Stomach (tissue), 19 donors: ENCODE measurements at places on chromosomes 6 and 20. TPM values are rescaled to one million over a fixed set of nuclear protein-coding genes. Genes with fewer than 3 reads are reported as not detected.

Gene ADGRB3
- 16.0 TPM for total RNA-seq

Gene CALHM6
- 8.7 TPM for total RNA-seq

DNA sequence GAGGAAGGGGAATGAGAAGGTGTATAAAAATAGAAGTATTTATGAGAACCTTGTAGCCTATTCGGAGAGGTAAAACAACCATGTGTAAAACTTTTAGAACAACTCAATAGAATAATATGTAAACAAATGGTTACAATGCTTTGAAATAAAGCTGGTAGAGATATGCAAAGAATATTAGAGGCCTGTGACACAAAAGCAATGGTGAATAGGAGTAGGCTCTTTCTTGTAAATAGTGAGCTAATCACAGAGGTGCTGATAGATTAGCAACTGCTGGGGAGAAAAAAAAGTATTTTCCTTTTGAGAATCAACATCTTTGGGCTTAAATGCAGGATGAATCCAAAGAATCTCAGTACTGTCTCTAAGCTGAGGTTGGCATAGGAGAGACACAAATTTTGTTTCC lies 7.0 kb downstream of the TMEM200A start:
- no peak for DNase-seq

- DNase-seq = no peak
Observed at GRCh38 chr6:14326774-14327173, 209.2 kb downstream of the CD83 start.

GRCh38 chr6:77183447-77183846 lies 279.8 kb downstream of the HTR1B start:
- DNase-seq = no peak

- DNase-seq = no peak
Observed at GRCh38 chr6:98639089-98639635, 195.2 kb upstream of the POU3F2 start.

Gene AGER
- 18.7 TPM for total RNA-seq

DNA sequence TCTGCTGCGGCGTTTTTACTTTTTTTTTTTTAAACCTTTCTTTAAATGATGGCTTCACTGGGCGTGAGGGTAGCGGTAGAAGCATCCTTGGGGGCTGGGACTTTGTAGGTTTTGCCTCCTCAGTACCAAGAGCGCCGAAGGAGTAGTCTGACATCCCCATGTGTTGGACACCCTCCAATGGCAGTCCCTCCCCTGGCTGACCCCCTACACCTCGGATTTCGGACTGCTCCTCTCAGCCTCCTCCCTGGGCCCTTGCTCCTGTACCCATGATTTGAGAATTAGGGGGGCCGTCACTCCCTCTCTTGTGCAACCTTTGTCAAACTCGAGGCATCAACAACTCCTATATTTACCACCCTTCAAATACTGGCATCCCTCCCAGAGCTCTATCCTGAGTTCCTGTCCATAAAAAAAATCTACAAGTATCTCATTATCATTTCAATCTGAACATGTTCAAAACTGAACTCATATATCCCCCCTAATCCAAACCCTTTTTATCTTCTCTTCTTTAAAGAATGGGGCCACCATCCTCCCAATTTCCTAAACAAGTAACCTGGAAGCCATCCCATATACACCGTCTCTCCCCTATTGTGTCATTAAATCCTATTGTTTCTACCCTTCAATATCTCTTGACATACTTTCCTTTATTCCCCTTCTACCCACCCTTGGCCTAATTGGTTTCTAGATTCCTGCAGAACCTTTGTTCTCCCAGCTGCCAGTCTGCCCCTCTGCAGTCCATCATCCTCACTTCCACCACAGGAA lies 1.2 kb upstream of the ARFGEF3 start:
- DNase-seq = no peak

- no peak for DNase-seq
Observed at GRCh38 chr20:51959066-51959542, 156.8 kb upstream of the SALL4 start.

- DNase-seq = no peak
Observed at GRCh38 chr20:59184880-59185447, 21.3 kb downstream of the ZNF831 start.

GRCh38 chr20:35369804-35370203 lies 42.0 kb downstream of the UQCC1 start:
- no peak for DNase-seq

GRCh38 chr6:11232770-11233626 lies 530 bp upstream of the NEDD9 start:
- DNase-seq = no peak

Gene ZFAND3
- 164 TPM for total RNA-seq

Gene SRF
- total RNA-seq = 30.3 TPM
